ENCODE measurements at places on chromosomes 13 and 19.

GRCh38 chr13:75960538-75960994 is 324.4 kb downstream of the LMO7 start:
- no peak for DNase-seq

- DNase-seq = peak; percentile 46
Measured at GRCh38 chr19:45638930-45639729, at the start of gene EML2. EML2 (minus strand) TSS chr19:45639397; CDS start chr19:45639376, 21 bp downstream.

- peak; percentile 66 for DNase-seq
Measured at GRCh38 chr19:28425046-28425931, 787.7 kb downstream of the UQCRFS1 start.

- DNase-seq = peak; percentile 68
Measured at GRCh38 chr13:48731001-48731658, 77.4 kb downstream of the CYSLTR2 start.

- no peak for DNase-seq
Measured at GRCh38 chr13:71156550-71156949, 710.5 kb downstream of the DACH1 start.

- no peak for DNase-seq
Measured at GRCh38 chr13:35292329-35292728, 184.2 kb downstream of the MAB21L1 start.

- no peak for DNase-seq
Measured at GRCh38 chr19:16385296-16385695, 60.7 kb downstream of the KLF2 start.

GRCh38 chr13:99320693-99321481 is 13.7 kb upstream of the GPR183 start:
- peak; percentile 90 for DNase-seq

DNA sequence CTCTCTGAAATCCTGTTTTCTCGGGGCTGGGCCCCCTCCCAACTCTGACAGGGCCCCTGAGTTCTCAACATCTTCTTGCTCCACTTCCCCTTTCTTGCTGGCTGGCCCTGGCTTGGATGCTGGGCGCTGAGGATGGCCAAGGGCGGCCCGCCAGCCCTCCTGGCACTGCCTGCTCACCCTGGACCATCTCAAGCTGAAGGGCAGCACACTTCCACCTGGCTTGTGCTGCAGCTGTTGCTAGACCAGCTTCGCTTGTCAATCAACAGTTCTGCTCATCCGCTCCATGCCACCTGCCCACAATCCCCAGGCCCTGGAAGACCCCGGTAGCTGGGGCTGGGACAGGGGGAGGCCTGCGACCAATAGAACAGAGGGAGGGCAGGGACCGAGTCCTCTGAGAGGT is 6.9 kb upstream of the GMIP start:
- no peak for DNase-seq

- peak; percentile 99 for DNase-seq
Measured at GRCh38 chr13:34349091-34349722, 531.3 kb downstream of the RFC3 start.

GRCh38 chr13:106090001-106090400 is 445.5 kb downstream of the EFNB2 start:
- DNase-seq = no peak

Data from fibroblast of skin of right biceps (primary cell).